ENCODE measurements at places on chromosomes 11 and 22. TPM values are rescaled to one million over a fixed set of nuclear protein-coding genes. Genes with fewer than 3 reads are reported as not detected.

The ACR gene
- total RNA-seq = not detected

The SLC5A1 gene
- not detected for total RNA-seq

The CD59 gene
- total RNA-seq = 827 TPM

The TESMIN gene
- total RNA-seq = not detected

The BIK gene
- total RNA-seq = not detected

The PANX2 gene
- not detected for total RNA-seq

The BCO2 gene
- 0.19 TPM for total RNA-seq

The SEPTIN5 gene
- 44.8 TPM for total RNA-seq

The SOX10 gene
- not detected for total RNA-seq

The PACSIN3 gene
- 19.6 TPM for total RNA-seq

The C11orf16 gene
- not detected for total RNA-seq

The F2 gene
- total RNA-seq = not detected

The MS4A12 gene
- 1.4 TPM for total RNA-seq

The ZNF215 gene
- 1.4 TPM for total RNA-seq

The SERPING1 gene
- total RNA-seq = 5.4 TPM

The RFPL1 gene
- total RNA-seq = not detected

The LRP5 gene
- 17.2 TPM for total RNA-seq

The KCNJ1 gene
- not detected for total RNA-seq

The CCDC73 gene
- total RNA-seq = not detected

The BDNF gene
- total RNA-seq = 3.1 TPM

The HBB gene
- not detected for total RNA-seq

The MRGPRX4 gene
- total RNA-seq = not detected

The SCN4B gene
- not detected for total RNA-seq

The PVALB gene
- total RNA-seq = not detected

The MMP10 gene
- not detected for total RNA-seq

The SLC43A1 gene
- total RNA-seq = 7.7 TPM

The ANO1 gene
- total RNA-seq = not detected

All from LHCN-M2 (cell line).